PC-9 (cell line): ENCODE measurements at places on chromosomes 6 and 20.

GRCh38 chr6:157693867-157694266 lies 129.2 kb upstream of the SNX9 start:
- DNase-seq = no peak

GRCh38 chr20:11344939-11345338 lies 572.8 kb upstream of the BTBD3 start:
- no peak for DNase-seq

GRCh38 chr6:73231986-73232391 lies 6.7 kb upstream of the KHDC1L start:
- DNase-seq = no peak

DNA sequence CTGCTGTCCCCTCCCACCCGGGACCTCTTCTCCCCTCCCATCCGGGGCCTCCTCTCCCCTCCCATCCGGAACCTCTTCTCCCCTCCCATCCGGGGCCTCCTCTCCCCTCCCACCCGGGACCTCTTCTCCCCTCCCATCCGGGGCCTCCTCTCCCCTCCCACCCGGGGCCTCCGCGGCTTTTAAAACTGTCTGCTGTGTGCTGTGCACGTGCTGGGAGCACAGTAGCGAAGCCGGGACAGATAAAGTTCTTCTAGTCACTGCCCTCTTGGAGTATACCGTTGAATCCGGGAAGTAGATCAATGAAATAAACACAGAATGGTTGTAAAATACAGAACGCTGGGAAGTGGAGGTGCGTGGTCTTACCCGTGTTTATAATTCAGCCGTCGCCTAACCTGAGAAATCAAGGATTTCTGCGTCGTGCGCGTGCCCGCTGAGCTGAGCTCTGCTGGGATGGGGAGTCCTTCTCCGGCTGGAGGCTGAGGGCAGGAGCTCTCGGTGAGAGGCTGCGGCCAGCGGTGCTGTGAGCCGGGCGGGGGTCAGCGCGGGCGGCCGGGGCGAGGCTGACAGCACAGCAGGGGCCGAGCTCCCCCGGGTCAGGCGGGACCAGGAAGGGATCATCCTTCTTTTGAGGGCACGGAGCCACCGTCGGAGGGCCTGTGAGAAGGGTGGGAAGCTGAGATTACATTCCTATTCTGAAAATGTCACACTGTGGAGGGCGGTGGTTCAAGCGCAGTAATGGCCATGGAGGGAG lies 19.6 kb upstream of the KIF25 start:
- DNase-seq = no peak

DNA sequence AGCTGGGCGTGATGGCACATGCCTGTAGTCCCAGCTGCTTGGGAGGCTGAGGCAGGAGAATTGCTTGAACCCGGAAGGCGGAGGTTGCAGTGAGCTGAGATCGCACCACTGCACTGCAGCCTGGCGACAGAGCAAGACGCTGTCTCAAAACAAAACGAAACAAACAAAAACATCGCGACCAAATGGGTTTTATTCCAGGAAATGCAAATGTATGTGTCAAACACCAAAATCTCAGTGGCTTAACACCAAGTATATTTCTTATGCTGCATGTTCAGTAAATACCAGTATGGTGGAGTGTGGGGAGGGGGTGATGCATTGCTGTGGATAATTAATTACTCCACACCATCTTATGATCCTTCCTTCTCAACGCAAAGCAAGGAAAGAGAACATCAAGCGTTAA lies 28.1 kb downstream of the ACTR5 start:
- DNase-seq = no peak

DNA sequence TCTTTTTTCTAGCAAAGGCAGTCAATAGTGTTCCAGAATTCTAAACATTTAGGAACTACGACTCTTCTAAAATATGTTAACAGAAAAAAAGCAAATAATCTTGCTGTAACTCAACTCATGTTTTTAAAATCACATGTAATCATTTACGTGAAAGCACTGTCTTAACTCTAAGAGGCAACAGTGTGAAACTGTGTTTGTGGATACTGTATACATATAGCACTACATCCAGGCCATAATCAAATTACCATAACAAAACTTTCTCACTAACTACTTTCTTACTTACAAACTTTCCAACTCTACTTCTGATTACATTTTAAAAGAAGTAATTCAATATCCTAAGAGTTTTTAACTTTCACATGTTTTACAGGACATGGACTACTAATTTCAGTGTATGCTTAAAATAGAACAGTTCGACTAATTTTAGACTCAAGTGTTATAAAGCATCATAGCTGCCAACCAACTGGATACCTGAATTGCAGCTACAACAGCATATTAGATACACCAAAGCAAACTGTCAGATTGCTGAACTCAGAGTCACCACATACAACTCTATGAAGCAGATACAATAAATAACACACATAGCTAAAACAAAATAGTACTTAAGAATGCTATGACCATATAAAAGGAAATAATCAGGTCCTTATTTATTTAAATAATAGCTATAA lies 121.6 kb upstream of the BEND6 start:
- DNase-seq = no peak

DNA sequence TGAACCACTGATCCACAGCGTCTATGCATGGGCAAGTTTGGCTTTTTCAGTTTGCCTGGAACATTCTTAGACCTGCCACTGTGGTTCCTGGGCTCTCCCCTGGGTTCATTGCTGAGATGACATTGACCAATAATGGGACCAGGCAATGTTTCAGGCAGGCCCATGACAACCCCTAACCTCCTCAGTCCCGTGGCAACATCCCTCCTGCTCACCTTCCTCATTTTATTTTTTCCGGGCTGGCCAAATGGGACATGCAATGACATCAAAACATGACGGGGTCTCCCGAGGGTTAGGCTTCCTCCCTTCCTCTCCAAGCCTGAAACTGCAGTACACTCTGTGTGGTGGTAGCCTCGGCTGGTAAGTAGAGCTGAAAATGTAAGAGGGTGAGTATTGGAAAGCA lies 234.0 kb upstream of the RREB1 start:
- no peak for DNase-seq

DNA sequence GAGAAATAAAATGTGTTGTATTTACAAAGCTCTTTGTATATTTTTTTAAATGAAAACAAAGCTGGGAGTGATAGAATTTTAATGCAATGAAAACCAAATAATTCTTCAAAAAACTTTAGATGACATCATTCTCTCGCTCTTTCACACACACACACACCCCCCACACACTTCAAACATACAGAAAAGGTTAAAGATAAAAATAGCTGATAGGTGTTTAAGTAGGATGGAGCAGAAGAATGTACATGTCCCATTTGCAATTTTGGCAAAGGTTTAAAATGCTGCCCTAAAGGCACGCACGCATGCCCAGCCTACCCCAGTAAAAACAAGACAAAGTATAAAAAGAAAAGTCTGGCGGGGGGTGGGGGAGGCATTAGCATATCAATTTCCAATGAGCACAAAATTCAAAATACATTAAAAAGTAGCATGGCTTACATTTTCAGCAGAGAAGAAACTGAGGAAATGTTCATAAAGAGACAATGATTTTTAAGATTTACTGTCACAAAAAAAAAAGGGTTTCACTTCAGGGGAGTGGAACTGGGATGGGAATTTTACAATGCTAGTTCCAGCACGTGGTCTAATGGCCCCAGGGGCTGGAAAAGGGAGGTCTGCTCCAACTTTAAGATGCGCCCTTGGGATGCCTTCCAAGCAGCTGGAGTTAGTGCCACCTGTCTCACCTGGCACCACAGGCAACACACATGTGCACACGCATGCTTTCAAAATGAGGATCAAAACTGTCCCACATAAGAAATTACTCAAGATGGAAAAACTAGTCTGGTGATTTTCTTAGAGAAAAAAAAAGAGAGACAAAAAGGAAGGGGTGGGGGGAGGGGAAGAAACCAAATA lies 55.1 kb upstream of the NFATC2 start:
- no peak for DNase-seq

- no peak for DNase-seq
These were observed 39.8 kb downstream of the BACH2 start for GRCh38 chr6:90256698-90257485.
